ENCODE measurements at places on chromosomes 3 and 15.

DNA sequence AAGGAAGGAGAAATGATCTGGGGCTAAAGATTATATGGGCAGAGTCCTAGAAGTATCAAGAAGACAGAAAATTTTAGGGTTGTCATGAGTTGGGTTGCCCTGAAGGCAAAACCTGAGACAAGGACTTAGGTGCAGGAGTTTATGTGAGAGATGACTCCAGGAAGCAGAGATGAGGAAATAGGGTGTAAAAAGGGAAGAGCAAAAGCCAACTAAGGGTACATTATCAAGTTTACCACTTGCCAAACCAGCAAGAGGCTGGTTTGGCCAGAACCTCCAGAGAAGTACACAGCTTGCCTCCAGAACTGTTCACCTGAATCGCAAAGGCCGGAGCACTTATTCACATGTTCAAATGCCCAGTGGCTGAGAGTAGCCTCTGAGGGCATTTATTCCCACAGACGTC lies 116.7 kb downstream of the FHIT start:
- DNase-seq: no peak

DNA sequence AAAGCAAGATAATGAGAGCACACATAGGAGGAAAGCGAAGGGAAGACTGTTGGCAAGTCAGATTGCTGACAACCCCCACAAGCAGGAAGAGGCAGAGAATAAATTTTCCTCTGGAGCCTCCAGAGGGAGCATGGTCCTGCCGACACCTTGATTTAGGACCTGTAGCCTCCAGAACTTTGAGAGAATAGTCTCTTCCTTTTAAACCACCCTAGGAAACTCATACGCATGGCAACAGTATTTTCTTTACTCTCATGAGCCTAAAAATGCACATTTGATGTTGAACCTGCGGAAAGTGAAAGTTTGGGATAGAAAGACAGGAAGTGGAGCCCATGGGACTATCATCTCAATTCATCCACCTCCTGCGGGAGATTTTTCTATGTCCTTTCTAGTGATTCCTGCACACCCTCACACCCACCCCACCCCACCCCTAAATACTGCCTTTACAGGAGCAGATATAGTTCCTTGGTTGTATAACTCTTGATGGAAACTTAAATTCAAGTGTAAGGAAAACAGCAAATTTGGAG lies 116.7 kb upstream of the LPP start:
- DNase-seq: peak; percentile 64

DNA sequence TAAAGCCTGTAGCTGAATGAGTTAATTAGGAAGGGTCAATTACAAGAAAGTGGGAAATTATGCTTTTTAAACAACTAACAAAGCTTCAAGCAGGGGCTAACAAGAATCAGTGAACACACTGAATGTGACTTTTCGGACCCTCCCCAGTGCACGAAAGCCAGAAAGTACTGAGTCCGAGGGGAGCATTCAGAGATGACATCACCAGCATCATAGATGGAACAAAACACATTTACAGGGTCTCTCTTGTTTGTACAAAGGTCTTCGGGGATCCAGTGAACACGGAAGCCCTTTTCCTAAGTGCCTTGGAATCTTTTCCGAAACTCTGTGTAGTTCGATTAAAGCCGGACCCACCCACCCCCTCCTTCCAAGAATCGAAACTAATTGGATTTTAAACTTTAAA lies 829 bp downstream of the DCP1A start:
- peak; percentile 34 for DNase-seq

DNA sequence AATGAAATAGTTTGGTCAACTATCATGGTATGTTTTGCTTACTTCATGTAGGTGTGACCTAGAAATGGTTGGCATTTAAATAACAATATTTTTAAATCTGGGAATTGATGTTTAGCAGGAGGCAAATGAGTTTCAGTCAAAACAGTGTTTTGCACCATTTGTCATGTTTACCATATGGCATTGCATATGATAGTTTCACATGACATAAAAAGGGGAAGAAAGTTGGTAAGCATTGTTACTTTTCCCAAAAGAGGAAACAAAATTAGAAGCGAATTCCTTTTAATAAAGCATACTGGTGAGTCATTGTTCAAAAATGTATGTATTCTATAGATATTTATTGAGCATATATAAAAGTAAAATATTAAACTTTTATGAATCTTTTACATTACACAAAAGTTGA lies 2.3 kb downstream of the RNF13 start:
- DNase-seq: no peak

- no peak for DNase-seq
These were observed 320.9 kb upstream of the ONECUT1 start for GRCh38 chr15:53110999-53111398.

DNA sequence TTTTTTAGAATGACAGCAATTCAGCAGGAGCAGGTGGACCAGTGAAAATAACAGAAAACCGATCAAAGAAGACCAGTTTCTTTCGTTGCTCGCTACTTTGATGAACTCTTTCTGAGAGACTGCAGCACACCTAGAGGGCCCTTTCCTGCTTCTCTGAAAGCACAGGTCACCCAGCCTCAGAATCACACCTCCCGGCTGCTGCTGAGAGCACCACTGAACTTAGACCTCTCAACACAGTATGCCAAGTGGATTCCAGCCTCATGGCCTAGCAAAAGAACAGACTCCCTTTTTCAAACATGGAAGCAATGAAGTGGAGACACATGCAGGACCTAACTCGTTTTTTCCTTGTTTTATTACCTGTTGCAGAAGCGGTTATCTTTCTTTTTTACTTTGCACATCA lies 13.9 kb upstream of the APH1B start:
- DNase-seq: no peak

DNA sequence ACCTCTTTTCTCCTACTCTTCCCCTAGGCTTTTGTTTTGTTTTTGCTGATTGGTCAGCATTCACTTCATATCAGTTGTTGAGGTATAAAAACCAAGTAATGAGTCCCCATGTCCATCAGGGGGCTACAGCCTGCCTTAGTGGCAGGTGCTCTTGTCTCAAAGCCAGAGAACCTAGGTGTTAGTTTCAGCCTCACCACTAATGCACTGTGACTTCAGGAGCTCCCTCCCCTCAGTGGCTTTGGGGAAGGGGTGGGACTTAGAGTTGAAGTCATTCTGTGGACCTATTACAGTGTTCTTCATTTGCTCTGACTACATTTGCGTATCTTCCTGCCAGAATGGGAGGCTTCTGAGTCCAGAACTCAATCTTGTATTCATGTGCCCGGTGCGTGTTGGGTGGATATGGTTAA lies 41.6 kb downstream of the NR2C2 start:
- DNase-seq: no peak

- peak; percentile 13 for DNase-seq
These were observed 13.6 kb upstream of the TATDN2 start for GRCh38 chr3:10234526-10235230.

DNA sequence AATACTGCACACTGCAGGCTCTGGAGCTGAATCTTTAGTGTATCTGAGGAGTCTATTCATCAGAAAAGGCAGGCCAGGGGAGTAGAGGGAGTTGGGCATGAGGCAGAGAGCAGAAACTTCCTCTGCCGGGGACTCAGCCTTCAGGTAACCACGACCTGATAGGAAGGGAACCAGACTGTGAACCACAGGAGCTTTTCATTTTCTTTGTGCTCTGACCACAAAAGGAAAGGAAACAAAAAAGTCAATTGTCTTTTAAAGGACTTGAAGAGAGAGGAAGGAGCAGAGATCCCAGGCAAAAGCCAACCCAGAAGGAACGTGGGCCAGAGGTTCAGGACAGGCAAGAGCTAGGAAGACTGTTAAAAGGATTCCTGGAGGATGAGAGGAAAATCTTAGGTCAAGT lies 573.3 kb downstream of the EPHB1 start:
- DNase-seq: no peak

GRCh38 chr3:17300441-17300840 lies 415.7 kb downstream of the PLCL2 start:
- DNase-seq: no peak

- DNase-seq: peak; percentile 57
These were observed 77.2 kb downstream of the ATG7 start for GRCh38 chr3:11349446-11349845.

DNA sequence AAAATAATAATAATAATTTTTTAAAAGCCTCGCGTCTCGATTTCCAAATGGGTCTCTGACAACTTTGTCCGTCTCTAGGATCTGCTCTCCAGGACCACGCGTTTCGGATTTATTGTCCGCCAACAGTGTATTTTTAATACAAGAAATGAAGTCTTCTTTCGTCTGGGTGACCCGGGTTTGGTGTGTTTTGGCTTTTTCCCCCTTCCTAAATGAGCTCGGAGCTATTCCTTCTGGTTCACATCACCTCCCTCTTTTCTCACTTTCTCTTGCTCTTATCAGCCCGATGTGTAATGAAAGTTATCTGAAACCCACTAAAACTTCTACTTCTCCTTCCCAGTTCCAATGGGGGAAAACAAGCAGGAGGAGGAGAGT lies 516.7 kb downstream of the MECOM start:
- peak; percentile 6 for DNase-seq

- no peak for DNase-seq
These were observed 982.7 kb upstream of the NR2F2 start for GRCh38 chr15:95347837-95348236.

GRCh38 chr3:59286791-59287531 lies 237.1 kb upstream of the CFAP20DC start:
- DNase-seq: peak; percentile 11

DNA sequence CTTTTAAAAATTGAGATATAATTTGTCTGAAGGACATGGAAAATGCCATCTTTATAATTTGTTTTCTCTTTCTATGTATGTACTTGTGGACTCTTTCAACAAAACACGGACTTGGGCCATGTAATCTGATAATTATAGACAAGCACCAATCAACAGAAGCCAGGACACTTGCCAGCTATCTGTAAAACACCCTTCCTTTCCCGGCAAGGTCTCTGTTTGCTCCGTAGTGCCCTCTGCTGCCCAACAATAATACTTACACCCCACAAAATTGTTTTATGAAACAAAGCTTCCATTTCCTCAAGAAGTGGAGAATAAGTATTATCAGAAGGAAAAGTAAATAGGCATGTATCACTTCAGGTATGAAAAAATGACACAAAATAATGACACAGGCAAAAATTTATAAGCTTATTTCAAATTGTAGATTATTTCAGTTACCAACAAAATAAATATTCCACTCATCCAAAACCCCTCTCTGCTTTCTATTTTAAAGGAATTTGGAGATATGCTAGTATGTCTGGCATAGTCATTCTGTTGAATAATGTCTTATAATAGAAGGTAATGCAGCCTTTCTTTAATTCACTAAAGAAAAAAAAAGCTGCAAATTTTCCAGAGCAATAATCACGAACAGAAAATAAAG lies 32.8 kb downstream of the MYH15 start:
- DNase-seq: peak; percentile 73

- DNase-seq: no peak
These were observed 285.7 kb upstream of the MME start for GRCh38 chr3:154794391-154794790.

GRCh38 chr3:138717348-138717747 lies 108.8 kb downstream of the FAIM start:
- DNase-seq: no peak

- no peak for DNase-seq
These were observed 81.0 kb downstream of the FBXL2 start for GRCh38 chr3:33358172-33358781.

- DNase-seq: no peak
These were observed 7.4 kb upstream of the CHRNA3 start for GRCh38 chr15:78628227-78628626.

- DNase-seq: no peak
These were observed 119.4 kb downstream of the LIPC start for GRCh38 chr15:58551084-58551763.

GRCh38 chr15:65051266-65051665 lies 6.1 kb downstream of the SLC51B start:
- no peak for DNase-seq

- DNase-seq: no peak
These were observed 10.5 kb upstream of the TXNRD3 start for GRCh38 chr3:126665221-126665936.

DNA sequence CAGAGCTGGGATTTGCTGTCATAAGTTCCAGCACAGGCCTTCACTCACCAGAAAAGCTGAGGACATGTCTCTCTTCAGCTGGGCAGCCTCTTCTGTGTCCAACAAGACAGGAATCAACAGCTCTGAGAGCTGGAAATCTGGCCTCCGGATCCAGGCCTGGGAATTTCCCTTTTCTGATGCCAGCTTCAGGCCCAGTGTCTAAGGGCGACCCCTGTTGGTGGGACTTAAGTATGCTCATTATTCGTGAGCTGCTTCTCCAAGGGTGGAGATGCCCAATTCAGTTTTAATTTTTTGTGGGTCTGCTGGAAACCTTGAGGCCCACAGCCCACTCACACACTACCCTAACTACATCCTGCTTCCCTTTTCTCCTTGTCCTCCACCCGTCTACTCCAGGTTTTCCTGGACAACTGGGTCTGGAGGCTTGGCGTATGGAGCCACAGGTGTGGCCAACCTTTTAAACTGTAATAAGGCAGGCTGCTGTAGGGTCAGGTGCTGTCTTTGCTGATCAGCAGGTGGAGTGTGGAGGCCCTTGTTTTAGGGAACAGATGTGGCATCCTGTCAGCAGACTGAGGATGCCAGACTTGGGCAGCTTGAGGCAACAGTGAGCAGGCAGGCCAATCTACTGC lies 2.6 kb upstream of the CEMIP start:
- peak; percentile 75 for DNase-seq

DNA sequence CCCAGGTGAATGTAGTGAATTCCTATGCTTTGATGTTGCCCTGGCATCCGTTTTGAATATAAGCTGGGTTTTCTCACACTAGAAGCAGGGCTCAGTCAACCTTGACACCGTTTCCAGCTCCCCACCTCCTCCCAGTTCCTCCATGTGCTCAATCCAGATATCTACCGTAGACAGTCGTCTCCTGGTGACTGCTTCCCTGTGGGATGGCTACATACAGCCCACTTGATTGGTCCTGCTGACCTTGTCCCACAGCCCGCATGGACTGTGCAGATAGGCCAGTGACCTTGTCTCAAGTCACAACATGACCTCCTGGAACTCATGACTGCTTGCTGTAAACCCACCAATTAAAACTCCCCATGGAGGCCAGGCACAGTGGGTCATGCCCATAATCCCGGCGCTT lies 8.1 kb downstream of the SEMA7A start:
- DNase-seq: no peak

- DNase-seq: no peak
These were observed 253.6 kb downstream of the CNTN6 start for GRCh38 chr3:1346386-1346785.

DNA sequence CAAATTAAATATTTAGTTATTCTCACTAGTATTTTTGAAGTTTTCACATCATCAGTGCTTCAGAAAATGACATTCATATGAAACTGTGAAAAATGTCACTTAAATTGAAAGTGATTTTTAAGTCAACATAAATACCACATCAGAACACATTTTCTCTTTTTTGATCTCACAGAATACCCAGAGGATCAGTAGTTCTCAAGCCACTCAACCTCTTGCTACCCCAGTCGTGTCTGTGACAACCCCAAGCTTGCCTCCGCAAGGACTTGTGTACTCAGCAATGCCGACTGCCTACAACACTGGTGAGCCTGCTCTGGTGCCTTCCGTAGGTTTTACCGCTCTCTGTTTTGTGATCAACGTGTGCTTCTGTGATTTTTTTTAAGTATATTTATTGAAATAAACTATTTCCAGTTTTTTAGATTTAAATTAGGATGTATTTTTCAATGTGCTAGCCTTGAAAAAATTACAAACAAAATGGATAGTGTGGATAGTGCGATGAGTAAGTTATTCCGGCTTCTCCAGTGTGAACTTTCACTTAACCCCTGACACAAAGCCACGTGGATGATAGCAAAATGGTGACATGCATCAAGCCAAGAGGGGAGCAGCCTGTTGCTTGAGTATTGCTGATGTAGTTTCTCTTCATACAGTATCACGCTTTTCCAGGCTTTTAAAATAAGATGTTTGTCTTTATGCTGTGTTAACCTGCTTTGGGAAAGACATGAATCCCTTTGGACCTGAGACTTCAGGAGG lies 26.5 kb downstream of the LYSMD4 start:
- peak; percentile 20 for DNase-seq

- no peak for DNase-seq
These were observed 8.0 kb downstream of the EOMES start for GRCh38 chr3:27714146-27714526.
